CD4-positive, alpha-beta T cell treated with Interleukin-4 for 4 hours (primary cell): ENCODE measurements at places on chromosomes 2 and 18.

- DNase-seq: no peak
Observed at GRCh38 chr18:11179959-11180519, 30.7 kb upstream of the PIEZO2 start.

DNA sequence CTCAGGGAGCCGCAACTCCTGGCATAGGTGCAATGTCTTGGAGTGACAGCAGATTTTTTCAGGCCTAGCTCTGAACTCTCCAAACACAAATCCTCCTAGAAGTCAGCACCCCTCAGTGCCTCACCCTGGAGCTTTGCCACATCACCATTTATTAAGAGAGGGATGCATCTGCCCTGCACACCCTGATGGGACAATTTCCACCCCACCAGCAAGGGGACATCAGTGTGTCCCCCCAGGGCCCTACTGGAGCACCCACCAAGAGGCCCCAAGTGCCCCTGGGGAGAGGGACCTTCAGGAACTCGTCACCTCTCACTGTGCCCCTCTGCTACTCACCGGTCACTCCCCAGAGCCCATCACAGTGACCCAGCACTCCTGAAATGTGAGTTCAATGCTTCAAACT, 144.7 kb downstream of the NDUFA10 start:
- DNase-seq: no peak

DNA sequence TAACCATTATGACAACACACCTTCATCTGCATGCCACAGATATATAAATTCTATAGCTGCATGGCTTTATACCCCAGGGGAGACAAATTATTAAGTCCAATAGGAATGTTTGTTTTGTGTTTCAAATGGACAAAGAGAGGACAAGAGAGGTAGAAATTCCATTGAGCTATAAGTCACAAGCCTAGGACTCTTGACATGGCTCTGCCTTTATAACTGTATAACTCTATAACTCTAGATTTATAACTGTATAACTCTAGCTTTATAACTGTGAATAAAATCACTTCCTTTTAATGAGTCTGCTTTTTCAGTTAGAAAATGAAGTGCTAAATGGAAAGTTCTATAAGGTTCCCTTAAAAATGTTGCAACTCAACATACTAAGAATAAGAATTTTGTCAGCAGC, 106.4 kb downstream of the SCN9A start:
- DNase-seq: no peak

- DNase-seq: no peak
Observed at GRCh38 chr18:68965817-68966216, 167.9 kb downstream of the CCDC102B start.
